ENCODE measurements at places on chromosomes 2 and 18. TPM values are rescaled to one million over a fixed set of nuclear protein-coding genes. Genes with fewer than 3 reads are reported as not detected.
A peak's percentile ranks its signal among the peaks of the same experiment; 100 is the strongest.

DNA sequence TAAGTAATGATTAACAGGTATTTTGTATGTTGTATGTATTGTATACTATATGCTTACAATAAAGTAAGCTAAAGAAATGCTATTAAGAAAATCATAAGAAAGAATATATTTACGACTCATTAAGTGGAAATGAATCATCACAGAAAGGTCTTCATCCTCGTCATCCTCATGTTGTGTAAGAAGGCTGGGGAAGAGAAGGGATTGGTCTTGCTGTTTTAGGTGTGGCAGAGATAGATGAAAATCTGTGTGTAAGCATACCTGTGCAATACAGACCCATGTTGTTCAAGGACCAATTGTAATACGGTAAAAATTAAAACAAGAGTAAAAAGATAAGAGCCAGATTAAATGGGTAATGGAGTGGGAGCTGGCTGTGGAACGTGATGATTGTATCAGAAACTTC is 16.6 kb downstream of the SLC35F5 start:
- no peak for DNase-seq

GRCh38 chr2:23926290-23926749 is 603 bp downstream of the ATAD2B start:
- no peak for DNase-seq

DNA sequence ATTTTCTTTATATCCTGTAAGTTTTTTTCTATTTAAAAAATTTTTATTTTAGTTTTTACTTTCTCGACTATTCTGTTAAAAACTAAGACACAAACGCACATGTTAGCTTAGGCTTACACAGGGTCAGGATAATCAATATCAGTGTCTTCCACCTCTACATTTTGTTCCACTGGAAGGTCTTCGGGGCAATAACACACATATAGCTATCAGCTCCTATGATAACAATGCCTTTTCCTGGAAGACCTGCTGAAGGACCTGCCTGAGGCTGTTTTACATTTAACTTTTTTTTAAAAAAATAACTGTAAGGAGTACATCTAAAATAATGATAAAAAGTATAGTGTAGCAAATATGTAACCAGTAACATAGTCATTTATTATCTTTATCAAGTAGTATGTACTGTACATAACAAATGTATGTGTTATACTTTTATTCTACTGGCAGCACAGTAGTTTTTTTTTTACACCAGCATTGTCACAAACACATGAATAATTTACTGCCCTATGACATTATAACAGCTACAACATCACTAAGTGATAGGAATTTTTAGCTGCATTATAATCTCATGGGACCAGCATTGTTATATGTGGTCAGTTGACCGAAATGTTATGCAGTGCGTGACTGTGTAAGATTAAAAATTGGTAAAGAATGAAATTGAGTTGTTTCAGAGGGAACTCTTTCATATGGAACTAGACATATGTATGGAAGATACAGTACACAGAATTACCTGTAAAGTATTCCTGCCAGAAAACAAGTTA is 37.9 kb downstream of the CCDC138 start:
- no peak for DNase-seq

GRCh38 chr2:105934467-105934866 is 189.8 kb downstream of the NCK2 start:
- DNase-seq: no peak

- peak; percentile 85 for DNase-seq
These were observed 36.2 kb downstream of the WIPF1 start for GRCh38 chr2:174561283-174561971.

DNA sequence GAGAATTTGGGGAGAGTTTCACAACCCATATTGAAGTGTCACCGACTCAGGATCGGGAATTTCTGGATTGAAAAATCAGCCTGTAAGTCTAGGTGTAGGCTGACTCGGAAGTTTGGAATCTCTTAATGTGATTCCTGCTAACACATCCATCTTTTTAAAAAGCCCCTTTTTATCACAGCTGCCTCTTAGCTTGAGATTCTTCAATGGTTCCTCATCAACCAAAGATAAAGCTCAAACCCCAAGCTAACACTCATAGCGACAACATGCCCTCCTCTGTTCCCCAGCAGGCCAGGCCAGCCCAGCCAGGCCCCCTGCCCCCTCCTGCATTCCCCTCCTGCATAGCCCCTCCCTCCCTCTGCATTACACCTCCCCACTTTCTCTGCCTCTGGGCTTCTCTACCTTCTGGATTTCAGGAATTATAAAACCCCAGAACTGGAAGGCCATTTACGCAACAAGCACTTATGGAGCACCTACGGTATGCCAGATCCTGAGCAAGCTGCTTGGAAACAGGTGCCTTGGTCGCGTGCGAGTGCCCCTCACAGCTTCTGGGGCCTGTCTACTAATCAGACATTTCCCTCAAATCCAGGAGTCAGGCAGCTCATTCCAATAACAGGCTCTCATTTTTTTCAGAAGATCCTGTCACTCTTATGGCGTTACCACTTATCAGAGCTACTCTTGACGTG is 63.4 kb downstream of the EMX1 start:
- peak; percentile 85 for DNase-seq

The TSPYL6 gene
- not detected for total RNA-seq

The DPP10 gene
- not detected for total RNA-seq
